Caco-2 (cell line): ENCODE measurements at places on chromosomes 3 and 15.

- DNase-seq = peak; percentile 75
These were observed 86.2 kb upstream of the PIAS1 start for GRCh38 chr15:67967871-67968431.

DNA sequence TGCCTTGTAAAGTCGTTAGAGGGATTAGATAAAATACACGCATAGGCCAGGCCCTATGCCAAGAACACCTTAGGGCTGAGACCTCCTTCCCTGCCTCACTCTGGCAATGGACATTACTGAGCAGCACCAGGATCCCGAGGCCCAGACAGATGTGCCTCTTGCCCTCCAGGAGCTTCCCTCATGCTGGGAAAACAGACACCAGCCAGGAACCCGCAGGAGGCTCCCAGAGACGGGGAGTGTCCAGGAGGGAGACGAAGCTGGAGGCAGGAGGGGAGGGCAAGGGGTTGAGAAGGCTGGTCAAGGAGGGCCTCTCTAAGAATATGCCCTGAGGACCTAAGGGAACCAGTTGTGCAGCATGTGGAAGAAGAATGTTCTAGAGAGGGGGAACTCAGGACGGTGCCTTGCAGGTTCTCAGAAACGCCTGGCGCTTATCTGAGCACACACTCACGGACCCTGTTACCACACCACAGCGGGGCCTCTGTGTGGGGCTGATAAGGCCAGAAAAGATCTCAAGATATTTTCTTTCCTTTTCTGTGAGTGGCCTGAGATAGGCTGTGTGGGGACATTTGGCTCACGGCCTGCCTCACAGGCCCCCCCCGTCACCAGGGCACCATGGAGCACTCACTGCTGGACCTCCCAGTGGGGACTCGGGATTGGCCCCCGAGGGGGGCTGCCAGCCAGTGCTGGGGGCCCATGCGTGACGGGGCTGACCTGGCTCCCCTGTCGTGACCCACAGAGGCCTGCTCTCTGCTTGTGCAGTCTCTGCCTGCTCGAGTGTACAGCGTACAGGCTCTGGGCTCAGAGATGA lies 22.0 kb upstream of the CYP11A1 start:
- DNase-seq = peak; percentile 92

- DNase-seq = no peak
These were observed 105.0 kb downstream of the TPRA1 start for GRCh38 chr3:127485396-127486170.

DNA sequence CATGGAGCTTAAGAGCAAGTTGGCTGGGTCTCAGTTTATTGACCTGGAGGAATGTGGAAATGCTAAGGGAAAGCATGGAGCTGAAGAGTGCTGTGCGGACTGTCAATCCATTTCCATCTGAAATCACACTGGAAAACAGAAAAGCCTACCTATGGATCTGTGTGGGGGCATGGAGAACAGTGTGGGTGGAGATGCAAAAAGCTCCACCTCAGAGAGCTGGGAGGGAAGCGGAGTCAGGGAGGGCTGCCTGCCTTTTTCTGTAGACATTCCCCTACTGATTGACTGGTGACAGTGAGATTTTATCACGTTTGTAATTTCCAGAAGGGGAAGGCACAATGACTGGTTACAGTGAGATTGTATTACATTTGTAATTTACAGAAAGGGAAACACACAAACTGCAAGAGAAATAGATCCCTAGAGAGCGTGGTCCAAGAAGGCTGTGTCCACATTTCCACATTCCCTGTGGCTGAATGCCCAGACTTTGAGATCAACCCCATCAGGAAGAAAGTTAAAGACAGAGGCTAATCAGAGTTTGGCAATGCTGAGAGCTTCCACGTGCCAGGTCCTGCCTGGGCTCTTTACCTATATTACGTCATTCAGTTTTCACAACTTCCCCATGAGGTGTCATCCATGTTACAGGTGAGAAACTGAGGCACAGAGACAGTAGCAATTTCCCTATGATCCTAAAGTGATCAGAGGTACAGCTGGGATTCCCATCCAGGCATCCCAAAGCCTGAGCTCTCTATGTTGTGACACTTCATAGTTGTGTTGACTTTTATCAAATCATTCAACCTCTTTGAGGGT lies 67.7 kb upstream of the NSMCE3 start:
- no peak for DNase-seq

GRCh38 chr3:72152551-72153476 lies 367.9 kb upstream of the PROK2 start:
- peak; percentile 18 for DNase-seq

DNA sequence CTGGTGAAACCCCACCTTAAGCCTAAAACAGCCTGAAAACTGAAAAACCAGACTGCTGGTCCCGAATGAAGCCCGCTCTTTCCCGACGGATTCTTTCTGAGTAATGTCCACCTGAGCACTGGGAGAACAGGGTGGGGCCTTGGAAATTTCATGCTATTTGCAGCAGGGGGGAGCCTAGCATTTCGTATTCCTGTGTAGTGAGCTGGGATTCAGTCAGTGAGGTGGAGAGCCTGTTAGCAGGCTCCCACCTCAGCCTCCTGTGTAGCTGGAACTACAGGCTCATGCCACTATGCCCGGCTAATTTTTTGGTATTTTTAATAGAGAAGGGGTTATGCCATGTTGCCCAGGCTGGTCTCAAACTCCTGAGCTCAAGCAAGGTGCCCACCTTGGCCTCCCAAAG lies 74.7 kb downstream of the CMTM8 start:
- no peak for DNase-seq

GRCh38 chr15:60101416-60101815 lies 97.3 kb downstream of the FOXB1 start:
- peak; percentile 18 for DNase-seq

DNA sequence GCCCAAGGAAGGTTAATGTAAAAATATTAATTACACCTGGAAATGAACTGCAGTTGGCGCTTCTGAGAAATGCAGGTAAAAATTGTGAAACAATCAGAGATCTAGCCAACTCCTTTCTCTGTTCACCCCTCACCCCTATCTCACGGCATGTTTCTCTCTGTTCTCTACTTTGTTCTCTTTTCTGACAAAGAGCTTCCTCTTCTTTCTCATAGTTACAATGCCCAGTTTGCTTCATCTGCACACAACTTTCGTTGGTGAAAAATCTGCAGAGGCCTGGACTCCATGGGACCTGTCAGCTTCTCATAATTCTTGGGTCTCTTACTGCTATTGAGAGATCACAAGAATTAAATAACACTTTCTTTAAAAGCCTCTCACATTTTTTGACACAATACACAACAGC lies 212.9 kb upstream of the LRRN1 start:
- no peak for DNase-seq

DNA sequence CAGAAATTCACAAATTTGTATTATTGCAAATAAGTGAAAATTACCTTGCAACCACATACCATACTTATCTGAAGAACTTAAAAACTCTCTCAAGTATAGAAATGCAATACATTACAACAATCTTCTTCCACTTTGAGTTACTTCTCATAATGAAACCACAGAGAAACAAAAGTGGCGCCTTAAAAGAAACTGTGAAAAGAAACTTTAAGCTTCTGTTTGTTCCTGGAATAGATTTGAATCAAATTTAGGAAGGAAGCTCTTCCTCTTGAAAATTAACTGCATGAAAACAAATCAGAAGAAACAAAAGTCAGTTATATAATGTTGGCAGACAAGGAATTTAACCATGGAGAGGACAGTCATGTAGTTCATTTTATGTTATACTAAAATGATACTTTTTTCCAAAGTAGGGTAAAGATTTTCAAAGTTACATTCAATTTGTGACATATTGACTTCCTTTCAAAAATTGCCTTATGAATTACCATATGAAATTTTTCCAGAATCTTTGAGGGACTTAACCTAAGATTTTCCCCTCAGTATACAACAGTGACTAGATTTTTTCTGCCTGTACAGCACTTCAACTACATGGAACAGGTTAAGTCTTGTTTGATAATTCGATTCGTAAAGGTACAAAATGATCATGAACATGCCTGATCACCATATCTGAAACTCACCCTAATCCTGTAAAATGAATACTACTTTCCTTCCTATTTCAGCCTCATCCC lies 57.6 kb upstream of the TNFSF10 start:
- DNase-seq = no peak

DNA sequence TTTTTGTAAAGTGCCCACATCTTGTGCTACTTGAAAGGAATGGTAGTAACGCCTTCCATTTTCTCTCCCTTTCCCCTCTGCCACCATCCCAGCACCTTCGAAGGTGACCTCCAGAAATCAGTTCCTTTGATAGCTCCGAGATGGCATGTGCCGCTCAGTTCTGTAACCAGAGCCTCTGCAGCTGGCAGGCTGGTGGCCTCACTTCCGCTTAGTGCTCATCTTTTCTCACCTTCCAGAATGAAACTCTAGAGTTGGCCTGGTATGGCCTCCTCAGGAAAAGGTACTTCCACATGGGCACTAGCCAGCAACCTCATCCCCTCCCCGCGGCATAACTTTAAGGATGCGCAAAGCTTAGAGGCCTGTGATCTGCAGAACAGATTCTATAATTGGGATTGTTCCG lies 38.8 kb downstream of the ETV5 start:
- DNase-seq = no peak

GRCh38 chr3:38139652-38140051 lies 1.2 kb downstream of the MYD88 start:
- DNase-seq = no peak

DNA sequence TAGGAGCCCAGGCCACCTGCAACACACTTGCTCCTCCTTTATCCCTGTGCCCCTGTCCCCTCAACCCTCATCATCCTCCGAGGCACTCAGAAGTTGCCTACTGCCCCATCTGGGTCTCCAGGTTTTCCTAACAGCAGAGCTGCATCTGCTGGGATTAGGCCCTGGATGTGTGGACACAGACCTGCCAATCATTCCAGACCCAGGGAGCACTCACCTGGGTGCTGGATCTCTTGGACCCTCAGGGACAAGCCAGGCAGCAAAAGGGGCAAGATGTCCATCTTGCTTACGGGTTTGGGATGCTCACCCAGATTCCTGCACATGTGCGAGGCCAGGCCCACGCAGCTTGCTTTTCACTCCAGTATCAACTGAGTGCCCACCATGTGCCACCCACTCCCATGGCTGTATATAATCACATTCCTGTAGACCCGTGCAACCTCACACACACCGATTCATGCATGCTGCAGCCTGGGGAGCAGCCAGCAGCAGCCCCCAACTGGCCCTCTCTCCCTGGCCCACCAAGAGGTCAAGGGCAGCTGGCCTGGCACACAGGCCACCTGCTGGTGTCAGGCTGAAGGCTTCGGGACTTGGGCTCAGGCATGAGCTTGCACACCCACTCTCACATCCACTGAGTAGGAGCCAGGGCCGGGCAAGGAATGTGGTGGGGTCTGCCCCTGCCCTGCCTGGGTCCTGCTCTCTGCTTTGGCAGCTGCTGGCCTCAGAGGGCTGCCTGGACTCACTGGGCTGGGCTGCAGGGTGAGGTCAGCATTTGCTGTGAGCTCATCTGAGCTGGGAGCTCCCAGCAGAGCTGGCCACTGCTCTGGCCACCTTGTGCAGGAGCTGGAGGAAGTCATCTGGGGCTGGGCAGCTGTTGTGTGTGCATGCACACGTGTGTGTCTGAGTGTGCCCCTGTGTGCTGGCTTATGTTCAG lies 14.9 kb downstream of the PRKCD start:
- DNase-seq = no peak

- no peak for DNase-seq
These were observed 68.8 kb downstream of the VGLL3 start for GRCh38 chr3:86921971-86922680.

DNA sequence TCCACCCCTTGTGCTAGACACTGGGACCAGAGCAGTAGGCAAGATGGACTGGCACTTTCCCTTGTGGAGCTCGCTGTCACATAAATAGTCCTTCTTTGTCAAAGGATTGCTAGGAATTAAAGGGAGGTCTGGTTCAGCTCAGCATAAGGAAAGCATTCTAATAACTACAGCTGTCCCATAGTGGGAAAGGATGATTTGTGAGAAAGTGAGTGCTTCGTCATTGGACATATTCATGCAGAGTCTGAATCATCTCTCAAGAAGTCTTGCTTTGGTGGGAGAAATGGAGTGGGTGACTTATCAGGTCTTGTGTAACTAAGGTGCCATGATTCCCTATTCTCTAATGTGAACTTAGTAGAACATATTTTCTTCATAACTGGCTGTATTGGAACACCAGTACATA lies 14.7 kb downstream of the PPARG start:
- no peak for DNase-seq

GRCh38 chr3:15427981-15428380 lies 583 bp downstream of the EAF1 start:
- DNase-seq = no peak

DNA sequence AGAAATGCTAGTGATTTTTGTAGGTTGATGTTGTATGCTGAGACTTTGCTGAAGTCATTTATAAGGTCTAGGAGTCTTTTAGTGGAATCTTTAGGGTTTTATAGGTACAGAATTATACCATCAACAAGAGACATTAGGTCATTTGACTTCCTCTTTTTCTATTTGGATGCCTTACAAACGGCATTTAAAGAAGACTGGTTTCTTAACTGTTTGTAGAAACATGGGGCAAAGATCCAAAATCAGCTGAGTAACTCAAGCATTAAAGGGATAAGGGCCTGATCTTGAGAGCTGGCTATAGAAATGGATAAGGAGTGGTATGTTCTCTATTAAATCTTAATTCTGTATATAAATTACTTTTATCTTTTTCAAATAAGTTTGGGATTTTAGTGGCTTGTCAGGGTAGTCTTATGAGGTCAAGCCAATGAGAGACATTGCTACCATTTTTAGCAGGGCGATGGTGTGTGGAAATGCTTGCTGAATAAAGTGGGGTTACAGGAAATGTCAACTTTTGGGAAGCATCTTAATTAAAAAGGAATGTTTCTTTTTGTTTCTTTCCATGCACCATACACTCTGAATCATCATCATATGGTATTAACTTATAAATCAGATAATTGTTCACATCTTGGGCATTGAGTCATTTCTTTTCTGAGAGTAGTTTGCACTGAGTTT lies 197.7 kb upstream of the GBE1 start:
- no peak for DNase-seq

DNA sequence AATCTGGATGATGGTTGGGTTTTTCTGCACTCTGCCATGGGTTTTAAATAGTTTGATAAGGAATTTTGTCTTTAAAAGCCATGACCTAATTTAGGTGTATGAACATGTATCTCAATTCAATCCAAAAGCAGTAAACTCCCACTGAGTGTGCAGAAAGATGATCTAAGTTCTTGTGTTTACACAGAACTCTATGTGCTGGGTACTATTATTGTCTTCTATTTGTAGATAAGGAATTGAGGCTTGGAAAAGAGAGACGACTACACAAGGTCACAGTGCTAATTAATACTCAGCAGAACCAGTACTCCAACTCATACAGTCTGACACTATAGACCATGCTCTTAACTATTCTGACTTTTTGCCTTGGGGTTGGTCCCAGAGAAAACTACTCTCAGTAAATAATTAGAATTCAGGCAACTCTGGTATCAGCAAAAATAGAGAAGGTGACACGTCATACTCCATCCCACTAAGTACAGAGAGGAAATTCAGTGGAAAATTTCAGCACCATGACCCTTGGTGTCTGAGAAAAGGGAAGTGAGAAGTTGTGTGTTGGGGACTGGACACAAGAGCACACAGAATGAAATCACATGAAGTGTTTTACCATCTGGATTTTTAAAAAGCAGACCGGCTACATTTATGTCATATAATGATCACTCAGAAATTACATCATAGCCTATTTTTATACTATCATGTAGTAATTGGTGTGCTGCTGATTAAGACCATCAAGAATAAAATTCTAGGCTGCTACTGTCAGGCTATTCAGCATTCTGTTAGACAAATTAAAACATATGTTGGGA lies 18.3 kb upstream of the MYH15 start:
- DNase-seq = no peak
